ENCODE measurements at places on chromosomes 3 and 15.

GRCh38 chr15:43067717-43068461 lies 37.9 kb downstream of the UBR1 start:
- no peak for DNase-seq

- DNase-seq, result no peak
These were observed 28.5 kb downstream of the DNAJC13 start for GRCh38 chr3:132445817-132446216.

- DNase-seq, result no peak
These were observed 1.6 kb downstream of the TTC21A start for GRCh38 chr3:39109086-39109485.

DNA sequence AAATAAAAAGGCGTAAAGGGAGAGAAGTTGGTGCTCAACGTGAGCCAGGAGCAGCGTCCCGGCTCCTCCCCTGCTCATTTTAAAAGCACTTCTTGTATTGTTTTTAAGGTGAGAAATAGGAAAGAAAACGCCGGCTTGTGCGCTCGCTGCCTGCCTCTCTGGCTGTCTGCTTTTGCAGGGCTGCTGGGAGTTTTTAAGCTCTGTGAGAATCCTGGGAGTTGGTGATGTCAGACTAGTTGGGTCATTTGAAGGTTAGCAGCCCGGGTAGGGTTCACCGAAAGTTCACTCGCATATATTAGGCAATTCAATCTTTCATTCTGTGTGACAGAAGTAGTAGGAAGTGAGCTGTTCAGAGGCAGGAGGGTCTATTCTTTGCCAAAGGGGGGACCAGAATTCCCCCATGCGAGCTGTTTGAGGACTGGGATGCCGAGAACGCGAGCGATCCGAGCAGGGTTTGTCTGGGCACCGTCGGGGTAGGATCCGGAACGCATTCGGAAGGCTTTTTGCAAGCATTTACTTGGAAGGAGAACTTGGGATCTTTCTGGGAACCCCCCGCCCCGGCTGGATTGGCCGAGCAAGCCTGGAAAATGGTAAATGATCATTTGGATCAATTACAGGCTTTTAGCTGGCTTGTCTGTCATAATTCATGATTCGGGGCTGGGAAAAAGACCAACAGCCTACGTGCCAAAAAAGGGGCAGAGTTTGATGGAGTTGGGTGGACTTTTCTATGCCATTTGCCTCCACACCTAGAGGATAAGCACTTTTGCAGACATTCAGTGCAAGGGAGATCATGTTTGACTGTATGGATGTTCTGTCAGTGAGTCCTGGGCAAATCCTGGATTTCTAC lies at the start of gene RARB:
Gene RARB (plus strand): TSS at position 322 of the 847 bp plus-strand sequence. CDS start 469 bp downstream, at position 791.
- no peak for DNase-seq

GRCh38 chr3:41159588-41160189 lies 39.6 kb upstream of the CTNNB1 start:
- DNase-seq, result peak; percentile 53

DNA sequence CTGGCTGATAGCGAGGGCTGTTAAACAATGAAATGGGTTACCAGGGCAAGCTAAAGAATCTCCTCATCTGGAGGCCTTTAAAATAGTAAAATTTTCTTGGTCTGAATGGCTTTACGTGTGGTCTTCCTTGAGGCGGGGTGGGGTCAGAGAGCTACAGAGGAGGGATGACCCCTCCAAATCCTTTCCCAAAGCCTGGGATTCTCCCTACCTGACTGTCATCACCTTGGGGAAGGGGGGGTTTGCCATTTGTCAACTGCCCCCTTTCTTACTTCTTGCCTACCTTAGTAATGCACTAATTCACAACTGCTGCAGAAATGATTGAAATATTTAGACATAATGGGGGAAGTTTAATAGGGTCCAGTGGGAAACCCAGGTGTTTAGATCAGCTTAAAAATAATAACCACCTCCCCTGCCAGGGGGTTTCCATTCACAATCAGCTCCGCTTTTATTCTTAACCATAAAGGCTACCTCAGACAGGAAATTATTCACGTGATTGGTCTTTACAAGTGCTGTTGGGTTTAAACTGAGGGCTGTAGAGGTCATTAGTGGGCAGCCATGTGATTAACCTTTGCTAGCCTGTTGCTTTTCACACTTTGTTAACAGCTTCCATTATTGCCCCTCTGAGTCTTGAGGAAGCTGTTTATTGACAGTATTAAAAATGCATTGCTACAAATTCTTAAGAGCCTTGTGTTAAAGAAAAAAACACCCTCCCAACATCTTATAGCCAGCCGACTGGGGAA lies 276.5 kb upstream of the ATP11B start:
- DNase-seq, result no peak

GRCh38 chr3:36548712-36549111 lies 168.4 kb downstream of the STAC start:
- DNase-seq, result no peak

GRCh38 chr3:65672871-65673815 lies 365.6 kb downstream of the MAGI1 start:
- no peak for DNase-seq

DNA sequence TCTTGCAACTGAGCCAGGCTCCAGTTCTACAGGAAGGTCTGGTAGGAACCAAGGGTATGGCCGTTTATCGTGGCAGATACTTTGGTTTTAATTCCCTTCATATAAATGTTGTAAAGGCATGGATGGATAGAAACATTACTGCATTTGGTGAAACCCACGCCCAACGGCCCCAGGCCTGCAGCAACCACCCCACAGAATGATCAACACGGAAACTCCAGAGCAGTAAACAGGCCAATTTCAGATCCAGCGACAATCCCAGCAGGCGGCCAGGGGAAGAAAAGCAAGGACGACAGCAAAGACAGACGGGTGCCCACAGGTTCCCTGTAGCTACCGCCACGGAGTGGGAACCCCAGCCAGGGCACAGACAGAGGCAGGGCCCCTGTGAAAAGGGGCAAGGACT lies 32.6 kb upstream of the PCSK6 start:
- no peak for DNase-seq

GRCh38 chr3:18127174-18127858 lies 297.8 kb downstream of the SATB1 start:
- no peak for DNase-seq

Data from NCI-H187 (cell line).